H1 (cell line): ENCODE measurements at places on chromosomes 3 and 15.

- H3K27ac ChIP-seq: no peak overlapping the region
- no peaks in the 10 kb centered on the region for H3K36me3 ChIP-seq
- H3K27me3 ChIP-seq: peaks cover 22% of the 10 kb centered on the region
- H3K4me3 ChIP-seq: no peak overlapping the region
Observed at GRCh38 chr3:111862974-111863373, 3.9 kb downstream of the PHLDB2 start.

- H3K4me3 ChIP-seq: no peak overlapping the region
- peak; percentile 39 for DNase-seq
- peaks cover 6% of the 10 kb centered on the region for H3K4me1 ChIP-seq
- H3K27me3 ChIP-seq: no peaks in the 10 kb centered on the region
- H3K27ac ChIP-seq: no peak overlapping the region
Observed at GRCh38 chr3:127483902-127484591, 106.5 kb downstream of the TPRA1 start.

DNA sequence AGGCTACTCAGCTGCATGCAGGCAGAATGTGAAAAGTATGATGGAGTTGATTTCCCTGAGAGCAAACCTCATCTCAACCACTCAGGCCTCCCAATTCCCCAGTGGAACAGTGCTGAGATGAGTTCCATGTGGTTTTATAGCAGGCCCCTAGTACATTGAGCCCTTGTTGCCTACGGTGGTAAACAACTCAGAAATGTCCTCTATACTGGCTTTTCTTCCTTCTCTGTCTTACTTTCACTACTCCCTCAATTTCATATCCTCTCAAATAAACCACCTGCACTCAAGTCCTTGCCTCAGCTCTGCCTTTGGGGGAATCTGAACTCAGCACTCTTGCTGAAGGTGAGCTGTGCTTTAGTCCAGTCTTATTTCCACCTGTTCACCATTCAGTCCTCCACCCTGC lies 399.9 kb downstream of the PDCD6IP start:
- no peaks in the 10 kb centered on the region for H3K27me3 ChIP-seq
- no peaks in the 10 kb centered on the region for H3K36me3 ChIP-seq
- no peak overlapping the region for H3K27ac ChIP-seq
- DNase-seq: no peak
- no peak overlapping the region for H3K4me3 ChIP-seq

- H3K4me3 ChIP-seq: no peak overlapping the region
- DNase-seq: no peak
- H3K27me3 ChIP-seq: no peaks in the 10 kb centered on the region
- H3K4me1 ChIP-seq: peaks cover 7% of the 10 kb centered on the region; the same call in 1 of the 2 replicates
Observed at GRCh38 chr3:158770741-158771350, 31.0 kb upstream of the MFSD1 start.

GRCh38 chr15:34025252-34025651 lies 13.8 kb downstream of the AVEN start:
- H3K4me3 ChIP-seq: no peak overlapping the region
- H3K27ac ChIP-seq: no peak overlapping the region
- no peak for DNase-seq
- no peaks in the 10 kb centered on the region for H3K36me3 ChIP-seq
- H3K27me3 ChIP-seq: no peaks in the 10 kb centered on the region

GRCh38 chr3:101042996-101043686 lies 49.9 kb upstream of the ABI3BP start:
- no peaks in the 10 kb centered on the region for H3K27me3 ChIP-seq
- H3K4me1 ChIP-seq: no peaks in the 10 kb centered on the region
- no peak overlapping the region for H3K27ac ChIP-seq
- no peak overlapping the region for H3K4me3 ChIP-seq

DNA sequence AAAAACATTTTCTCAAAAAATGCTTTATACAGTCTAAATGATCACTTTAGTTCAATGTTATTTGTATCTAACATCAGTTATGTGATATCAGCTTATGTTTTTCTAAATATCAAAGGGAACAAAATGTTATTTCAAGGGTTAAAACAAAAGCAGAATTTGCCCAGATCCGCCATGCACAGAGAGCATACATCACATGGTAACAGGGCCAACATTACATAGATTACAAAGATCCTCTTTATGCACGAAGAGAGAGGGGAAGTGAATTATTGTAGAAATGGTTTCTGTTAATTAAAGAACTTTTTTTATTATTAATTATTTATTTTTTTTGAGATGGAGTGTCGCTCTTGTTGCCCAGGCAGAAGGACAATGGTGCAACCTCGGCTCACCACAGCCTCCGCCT lies 100.8 kb upstream of the MME start:
- no peak overlapping the region for H3K4me3 ChIP-seq
- no peaks in the 10 kb centered on the region for H3K27me3 ChIP-seq
- no peak overlapping the region for H3K27ac ChIP-seq
- no peaks in the 10 kb centered on the region for H3K4me1 ChIP-seq

- no peaks in the 10 kb centered on the region for H3K36me3 ChIP-seq
- H3K27ac ChIP-seq: no peak overlapping the region
- H3K4me1 ChIP-seq: no peaks in the 10 kb centered on the region
Observed at GRCh38 chr3:59995563-59995962, 945.7 kb upstream of the CFAP20DC start.

- peaks cover 4% of the 10 kb centered on the region; the same call in 1 of the 2 replicates for H3K4me1 ChIP-seq
- no peak for DNase-seq
- no peak overlapping the region for H3K27ac ChIP-seq
Observed at GRCh38 chr3:161072211-161072621, 32.9 kb downstream of the B3GALNT1 start.

- H3K4me3 ChIP-seq: no peak overlapping the region
- H3K27me3 ChIP-seq: no peaks in the 10 kb centered on the region
Observed at GRCh38 chr15:92914768-92915221, 14.7 kb downstream of the CHD2 start.

GRCh38 chr3:127718245-127718915 lies 45.6 kb downstream of the ABTB1 start:
- H3K27ac ChIP-seq: no peak overlapping the region
- DNase-seq: no peak
- peaks cover 6% of the 10 kb centered on the region for H3K4me1 ChIP-seq
- H3K36me3 ChIP-seq: no peaks in the 10 kb centered on the region
- H3K27me3 ChIP-seq: no peaks in the 10 kb centered on the region

DNA sequence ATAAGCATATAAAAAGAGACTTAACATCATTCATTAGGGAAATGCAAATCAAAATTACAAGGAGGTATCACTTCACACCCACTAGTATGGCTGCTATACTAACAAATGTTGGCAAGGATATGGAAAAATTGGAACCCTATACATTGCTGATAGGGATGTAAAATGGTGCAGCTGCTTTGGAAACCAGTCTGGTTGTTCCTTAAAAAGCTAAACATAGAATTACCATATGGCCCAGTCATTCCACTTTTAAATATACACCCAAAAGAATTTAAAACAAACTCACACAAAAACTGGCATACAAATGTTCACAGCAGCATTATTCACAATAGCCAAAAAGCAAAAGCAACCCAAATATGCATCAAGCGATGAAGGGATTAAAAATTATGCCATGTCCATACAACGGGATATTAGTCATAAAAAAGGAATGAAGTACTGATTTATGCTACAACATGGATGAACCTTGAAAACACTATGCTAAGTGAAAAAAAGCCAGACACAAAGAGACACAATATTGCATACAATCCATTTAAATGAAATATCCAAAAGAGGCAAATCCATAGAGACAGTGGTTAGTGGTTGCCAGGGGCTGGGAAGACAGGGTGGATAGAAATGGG lies 118.3 kb downstream of the OSBPL10 start:
- H3K4me3 ChIP-seq: no peak overlapping the region
- H3K27ac ChIP-seq: no peak overlapping the region
- DNase-seq: no peak
- H3K36me3 ChIP-seq: peaks cover 6% of the 10 kb centered on the region; the same call in 1 of the 2 replicates

- H3K4me3 ChIP-seq: no peak overlapping the region
- no peak overlapping the region for H3K27ac ChIP-seq
Observed at GRCh38 chr15:45326280-45326679, 52.1 kb downstream of the GATM start.

DNA sequence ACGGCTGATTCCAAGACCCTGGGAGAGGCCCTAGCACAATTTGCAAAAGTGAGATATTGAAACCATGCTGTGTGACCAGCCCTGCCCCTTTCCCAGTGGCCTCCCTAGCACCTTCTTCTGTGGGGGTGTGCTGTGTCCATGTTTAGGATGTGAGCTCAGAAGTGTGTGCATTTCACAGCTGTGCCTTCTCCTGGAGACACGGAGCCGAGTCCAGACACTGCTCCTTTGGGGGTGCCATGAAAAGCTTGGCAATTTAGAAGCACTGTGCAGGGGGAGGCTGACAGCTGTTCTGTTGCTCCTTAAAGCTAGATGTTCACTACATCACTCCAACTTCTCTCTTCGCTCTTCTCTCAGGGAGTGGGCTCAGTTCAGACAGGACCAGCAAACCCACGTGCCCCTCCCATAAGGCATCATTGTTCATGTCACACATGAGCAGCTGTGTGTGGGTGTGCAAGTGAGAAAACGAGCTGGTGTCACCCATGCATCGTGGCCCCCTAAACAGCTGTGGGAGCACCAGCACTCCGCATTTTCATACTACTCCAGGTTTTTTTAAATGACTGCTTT lies 492.6 kb downstream of the GABRG3 start:
- DNase-seq: no peak
- H3K27ac ChIP-seq: no peak overlapping the region
- no peaks in the 10 kb centered on the region for H3K27me3 ChIP-seq
- H3K4me1 ChIP-seq: no peaks in the 10 kb centered on the region

DNA sequence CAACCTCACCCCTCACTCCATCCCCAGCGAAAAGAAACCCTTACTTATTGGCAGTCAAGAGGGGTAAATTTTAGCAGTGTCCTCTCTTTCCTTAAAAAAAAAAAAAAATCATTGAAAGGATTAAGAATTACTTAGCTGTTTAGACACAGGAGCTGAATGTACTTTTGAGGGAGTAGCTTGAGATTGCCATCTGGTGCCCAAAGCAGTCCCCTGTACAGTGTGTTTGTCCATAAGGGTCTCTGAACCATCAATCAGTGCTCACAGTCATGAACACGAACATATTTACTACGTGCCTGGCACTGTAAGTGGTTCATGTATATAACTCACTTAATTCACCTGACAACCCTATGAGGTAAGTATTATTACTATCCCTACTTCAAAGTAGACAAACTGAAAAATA lies 463.5 kb downstream of the RAP2B start:
- H3K36me3 ChIP-seq: no peaks in the 10 kb centered on the region
- H3K27ac ChIP-seq: no peak overlapping the region
- no peak for DNase-seq

GRCh38 chr15:59371458-59372351 lies 966 bp downstream of the MYO1E start:
- H3K4me1 ChIP-seq: peaks cover 6% of the 10 kb centered on the region
- peak overlapping the region; percentile 86 for H3K4me3 ChIP-seq
- DNase-seq: no peak
- H3K36me3 ChIP-seq: no peaks in the 10 kb centered on the region
- no peaks in the 10 kb centered on the region for H3K27me3 ChIP-seq

- H3K36me3 ChIP-seq: no peaks in the 10 kb centered on the region
- peak overlapping the region; percentile 85 for H3K4me3 ChIP-seq
- no peak overlapping the region for H3K27ac ChIP-seq
- H3K27me3 ChIP-seq: no peaks in the 10 kb centered on the region; the same call in 1 of the 2 replicates
- peak; percentile 77 for DNase-seq
Observed at GRCh38 chr3:98733053-98733811, 29.9 kb upstream of the ST3GAL6 start.
